ENCODE measurements at places on chromosomes 4 and X.

GRCh38 chr4:24796620-24797019, 1.2 kb downstream of the SOD3 start:
- DNase-seq: no peak

DNA sequence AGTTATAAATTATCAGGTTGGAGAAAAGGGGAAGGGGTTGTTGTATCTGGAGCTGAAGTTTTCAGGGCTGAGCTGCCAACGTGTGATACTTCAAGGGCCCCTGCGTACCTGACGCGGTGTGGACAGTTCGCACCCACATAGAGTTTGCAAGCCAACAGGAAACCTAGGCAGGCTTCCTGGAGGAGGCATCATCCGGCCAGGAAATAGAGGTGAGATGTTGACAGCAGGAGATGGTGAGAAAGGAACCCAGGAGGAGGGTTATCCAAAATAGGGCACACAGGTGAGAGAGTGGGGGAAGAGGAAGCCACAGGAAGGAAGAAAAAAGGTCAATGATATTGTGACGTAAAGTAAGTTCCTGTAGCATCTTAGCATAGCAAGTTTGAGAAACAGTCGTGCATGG, 127.2 kb downstream of the DHRSX start:
- no peak for DNase-seq

DNA sequence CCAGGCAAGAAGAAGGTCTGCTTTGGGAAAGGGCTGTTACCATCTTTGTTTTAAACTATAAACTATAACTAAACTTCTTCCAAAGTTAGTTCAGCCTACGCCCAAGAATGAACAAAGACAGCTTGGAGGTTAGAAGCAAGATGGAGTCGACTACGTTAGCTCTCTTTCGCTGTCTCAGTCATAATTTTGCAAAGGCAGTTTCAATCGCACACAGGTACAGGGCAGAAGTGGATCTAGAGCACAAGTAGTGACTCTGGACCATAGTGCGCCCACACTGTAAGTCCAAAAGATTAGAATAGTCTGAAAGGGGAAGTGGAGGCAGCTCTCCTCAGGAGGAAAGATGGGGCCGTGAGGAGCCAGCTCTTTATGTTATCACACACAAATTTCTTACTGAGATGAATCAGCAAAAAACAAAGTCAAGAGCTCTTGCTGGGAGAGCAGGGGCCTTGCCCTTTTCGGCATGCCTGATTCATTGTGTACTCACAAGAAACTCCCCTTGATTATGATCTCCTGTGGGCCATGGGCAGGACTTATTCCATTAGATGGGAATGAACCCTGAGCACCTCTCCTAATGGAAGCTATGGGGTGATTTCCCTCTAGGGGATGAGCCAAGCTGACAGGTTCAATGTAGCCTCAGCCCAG, 58.6 kb downstream of the FUNDC1 start:
- no peak for DNase-seq

DNA sequence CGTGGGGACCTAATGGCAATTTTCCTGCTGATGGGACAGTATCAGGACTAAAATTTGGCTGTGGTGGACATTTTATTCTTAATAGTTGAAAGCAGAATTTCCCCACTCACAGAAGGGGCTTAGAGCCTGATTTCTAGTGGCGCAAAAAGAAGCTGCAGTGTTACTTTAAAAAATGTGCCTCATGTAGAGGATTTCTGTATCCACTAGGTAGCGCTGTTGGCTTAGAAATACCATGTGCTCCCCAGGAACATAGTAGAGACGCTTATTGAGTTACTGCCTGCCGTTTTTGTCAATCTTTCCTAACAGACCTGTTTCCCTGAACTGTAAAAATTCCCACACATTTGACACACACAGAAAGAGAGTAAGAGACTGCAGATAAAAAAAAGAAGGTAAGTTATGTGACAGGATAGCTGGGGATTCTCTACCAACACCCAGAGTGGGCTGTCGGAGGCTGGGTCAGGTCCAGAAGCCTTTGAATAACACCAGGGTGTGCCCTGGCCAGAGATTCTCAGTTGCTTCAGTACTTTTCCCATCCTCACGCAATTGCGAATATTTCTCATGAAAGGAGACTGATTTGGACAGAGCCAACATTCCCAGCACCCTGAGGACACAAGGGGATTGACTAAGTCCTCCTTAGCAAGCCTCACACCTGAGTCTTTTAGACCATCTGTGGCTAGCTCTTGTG, 88.4 kb downstream of the ZXDA start:
- peak; percentile 32 for DNase-seq

- DNase-seq: no peak
Observed at GRCh38 chr4:73197220-73197619, 61.4 kb downstream of the ANKRD17 start.

GRCh38 chr4:3193531-3194203, 55.3 kb upstream of the MSANTD1 start:
- DNase-seq: no peak

DNA sequence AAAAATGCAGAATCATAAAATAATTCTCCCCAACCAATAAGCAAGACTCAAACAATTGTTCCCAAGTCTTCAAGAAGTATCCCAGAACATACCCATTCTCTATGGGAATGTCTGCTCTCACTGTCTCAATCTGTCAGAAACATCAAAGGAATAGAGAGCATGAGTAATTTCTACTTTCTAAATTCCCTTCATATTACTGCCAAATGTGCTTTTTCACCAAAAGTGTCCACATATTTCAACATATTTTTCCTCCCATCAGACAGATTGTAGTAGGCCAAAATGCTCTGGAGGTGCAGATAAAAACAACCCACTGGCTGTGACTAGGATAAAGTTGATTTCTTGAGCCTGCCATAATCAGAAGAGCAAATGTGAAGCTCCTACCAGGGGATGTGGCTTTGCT, 692.0 kb upstream of the FAM241A start:
- DNase-seq: no peak

DNA sequence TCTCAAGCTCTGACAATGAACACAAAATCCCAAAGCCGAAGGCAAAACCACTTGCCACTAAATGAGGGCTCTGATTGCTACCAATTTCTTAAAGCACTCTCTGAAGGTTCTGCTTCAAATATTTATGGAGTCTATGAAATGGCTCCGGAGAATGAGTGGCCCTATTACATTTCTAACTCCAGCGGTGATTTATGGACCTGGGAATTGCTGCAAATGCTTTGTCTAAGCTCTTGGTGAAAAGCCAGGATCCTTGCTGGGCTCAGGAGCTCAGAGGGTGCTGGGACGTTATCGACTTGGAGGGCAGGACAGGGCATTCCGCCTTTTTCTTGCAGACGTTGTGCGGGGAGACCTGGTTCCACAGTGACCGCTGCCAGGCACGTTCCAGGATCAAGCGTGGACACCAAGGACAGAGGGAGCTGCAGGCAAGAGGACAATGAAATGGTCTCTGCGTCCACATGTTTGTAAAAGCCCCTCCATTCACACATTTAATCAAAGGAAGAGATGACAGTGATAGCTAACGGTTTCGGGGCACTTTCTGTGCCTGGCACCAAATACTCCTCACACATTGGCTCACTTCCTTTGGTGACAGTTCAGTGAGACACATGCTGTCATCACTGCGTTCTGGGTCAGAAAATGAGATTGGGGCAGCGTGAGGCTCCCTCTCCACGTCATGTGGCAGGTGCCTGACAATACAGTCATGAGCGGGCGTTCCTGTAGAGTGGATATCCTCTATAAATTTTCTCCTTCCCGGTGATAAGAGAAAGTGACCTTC, 58.8 kb downstream of the C4orf50 start:
- DNase-seq: no peak

DNA sequence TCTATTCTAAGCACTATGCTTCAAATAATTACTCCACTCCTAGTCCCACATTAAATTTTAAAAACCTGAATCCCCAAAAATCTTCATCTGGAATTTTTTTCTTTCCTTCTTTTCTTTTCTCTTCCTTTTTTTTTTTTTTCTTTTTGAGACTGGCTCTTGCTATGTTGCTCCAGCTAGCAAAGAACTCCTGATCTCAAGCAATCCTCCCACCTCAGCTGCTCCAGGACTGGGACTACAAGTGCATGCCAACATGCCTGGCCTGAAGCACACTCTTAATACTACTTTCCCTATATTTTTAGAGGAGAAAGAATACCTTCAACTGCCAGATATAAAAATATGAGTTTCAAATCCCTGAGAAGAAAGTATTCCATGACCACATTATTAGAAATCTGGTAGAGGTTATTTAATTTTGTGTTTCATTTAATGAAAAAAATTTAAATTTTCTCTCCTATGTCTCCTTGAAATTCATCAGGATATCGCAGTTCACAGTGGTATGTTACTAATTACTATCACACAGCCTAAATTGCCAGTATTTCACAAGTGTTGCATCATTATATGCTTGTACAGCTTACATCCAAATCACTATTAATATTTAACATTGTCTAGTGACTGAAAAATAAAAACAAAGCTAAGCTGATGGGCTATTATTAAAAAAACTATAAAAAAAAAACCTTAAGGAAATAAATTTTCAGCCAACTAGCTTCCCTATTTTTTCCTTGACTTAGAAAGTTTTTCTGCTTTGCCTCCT, 227.8 kb downstream of the NAF1 start:
- DNase-seq: no peak

DNA sequence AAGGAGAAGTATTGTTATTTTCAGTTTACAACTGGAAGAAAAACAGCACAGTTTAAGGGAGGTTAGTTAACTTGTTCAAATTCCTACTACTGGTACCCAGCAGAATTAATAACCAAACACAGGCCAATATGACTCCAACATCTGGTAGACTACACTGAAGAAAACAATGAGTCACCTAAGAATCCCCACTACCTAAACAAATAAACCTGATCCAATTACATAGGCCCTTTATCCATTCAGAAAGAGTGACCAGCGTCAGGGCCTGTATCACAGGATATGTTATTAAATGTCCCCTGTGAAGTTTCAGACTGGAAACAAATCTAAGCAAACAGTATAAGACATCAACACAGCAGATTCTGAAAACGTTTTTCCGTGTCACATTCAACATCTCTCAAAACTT, 492.5 kb upstream of the INTU start:
- no peak for DNase-seq

GRCh38 chr4:6575503-6576240, 683 bp downstream of the MAN2B2 start:
- no peak for DNase-seq

DNA sequence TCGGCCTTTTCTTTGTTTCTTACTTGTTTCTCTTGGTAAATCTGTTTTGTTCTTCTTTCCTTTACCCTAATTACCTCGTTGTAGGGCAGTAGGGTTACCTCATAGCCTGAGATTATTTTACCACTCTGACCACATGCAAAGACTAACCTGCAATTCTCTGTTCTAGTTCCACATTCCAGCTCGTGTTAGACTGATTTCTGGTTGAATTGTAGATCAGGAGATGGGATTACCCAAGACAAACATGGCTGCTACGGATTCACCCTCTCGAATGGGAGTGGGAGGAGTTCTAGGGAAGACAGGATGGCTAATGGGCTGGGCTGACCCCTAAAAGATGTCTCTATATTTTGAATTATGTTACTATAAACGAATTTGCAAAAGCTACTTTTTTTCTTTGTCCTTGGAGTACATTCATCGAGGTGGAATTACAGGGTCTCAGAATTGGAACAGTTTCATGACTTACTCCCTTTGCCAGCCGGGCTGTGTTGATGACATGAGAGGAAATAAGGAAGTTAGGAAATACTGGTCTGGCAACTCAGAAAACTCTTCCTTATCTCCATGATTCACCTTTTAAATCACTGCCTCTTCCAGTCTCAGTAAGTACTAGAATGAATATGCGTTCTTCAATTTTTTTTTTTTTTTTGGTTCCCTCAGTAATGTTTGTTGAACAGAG, 36.7 kb upstream of the FBXW7 start:
- no peak for DNase-seq

DNA sequence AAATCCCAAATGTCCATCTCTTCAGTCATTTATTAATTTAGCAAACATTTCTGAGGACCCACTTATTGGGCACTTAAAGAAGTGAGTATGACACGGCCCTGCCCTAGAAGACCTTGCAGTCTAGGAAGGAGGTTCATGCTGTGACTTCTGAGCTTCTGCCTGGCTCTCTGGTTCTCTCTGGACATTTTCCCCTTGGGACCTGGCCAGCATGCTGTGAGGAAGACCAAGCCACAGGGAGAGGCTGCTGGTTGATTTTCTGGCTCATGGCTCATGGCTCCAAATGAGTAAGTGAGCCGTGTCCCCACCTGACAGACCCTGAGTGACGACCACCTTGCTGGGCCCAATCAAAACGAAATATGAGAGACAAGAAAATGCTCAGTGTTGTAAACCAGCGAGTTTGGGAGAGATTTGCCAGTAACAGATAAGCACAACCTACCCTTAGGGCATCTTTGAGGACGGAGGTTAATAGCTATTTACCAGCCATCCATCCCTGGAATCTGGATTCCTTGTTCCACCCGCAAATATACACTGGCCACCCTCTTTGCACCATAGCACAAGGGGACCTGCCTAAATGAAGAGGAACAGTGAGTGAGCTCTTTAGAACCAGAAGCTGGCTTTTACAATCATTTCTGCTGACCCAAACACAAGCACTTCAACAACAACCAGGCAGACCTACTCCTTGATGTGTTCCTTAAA, 876 bp downstream of the MPP1 start:
- no peak for DNase-seq

GRCh38 chrX:31098079-31098478, 26.2 kb upstream of the FTHL17 start:
- no peak for DNase-seq

- peak; percentile 68 for DNase-seq
Observed at GRCh38 chrX:111376897-111377578, 35.0 kb downstream of the DCX start.

DNA sequence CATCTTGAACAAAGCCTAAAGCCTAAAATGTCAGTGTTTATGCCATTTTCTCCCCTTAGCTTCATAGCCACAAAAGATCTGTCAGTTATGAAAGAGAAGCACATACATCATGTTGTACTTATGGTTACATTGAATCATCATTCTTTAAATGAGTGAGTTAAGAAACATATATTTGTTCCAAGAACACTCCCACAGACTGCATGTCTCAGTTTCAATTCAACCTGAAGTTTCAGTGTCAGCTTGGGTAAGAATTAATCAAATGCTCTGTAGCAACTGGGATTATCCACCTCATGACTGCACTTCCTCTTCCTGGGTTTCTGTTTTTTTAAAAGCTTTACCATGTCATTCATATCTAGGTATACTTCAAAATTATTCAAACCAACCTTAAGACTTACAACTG, 3.9 kb upstream of the TMPRSS11B start:
- no peak for DNase-seq

DNA sequence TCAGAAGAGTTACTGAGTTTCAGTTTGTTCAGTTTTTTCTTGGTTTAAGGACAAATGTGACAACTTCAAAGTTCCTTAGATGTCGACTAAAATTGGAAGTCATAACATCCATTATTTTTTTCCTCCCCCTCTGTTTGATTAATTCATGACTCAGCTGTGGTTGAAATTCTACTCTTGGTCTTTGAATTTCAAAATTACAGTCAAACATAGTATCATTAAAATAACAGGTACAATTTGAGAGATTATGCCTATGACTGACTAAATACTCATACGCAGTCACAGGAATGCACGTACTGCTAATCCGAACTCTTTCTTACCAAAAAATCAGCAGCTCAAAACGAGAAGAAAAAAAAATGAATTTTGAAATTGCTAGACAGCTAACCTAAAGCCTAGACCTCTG, 1434.8 kb downstream of the RAPGEF2 start:
- DNase-seq: no peak
